ENCODE measurements at places on chromosomes 1 and 21.

GRCh38 chr21:33539616-33540015, 2.3 kb downstream of the GART start:
- no peak for DNase-seq

- DNase-seq: no peak
These were observed 157.6 kb upstream of the SOD1 start for GRCh38 chr21:31501926-31502325.

- no peak for DNase-seq
These were observed 9.5 kb upstream of the DMRTB1 start for GRCh38 chr1:53449693-53450092.

- DNase-seq: no peak
These were observed 1.0 kb downstream of the ZBTB17 start for GRCh38 chr1:15974855-15975254.

GRCh38 chr1:23198373-23198772, 18.9 kb downstream of the HTR1D start:
- DNase-seq: no peak

GRCh38 chr1:66282343-66282852, 251.6 kb upstream of the SGIP1 start:
- DNase-seq: no peak

GRCh38 chr1:33097137-33097611, 16.2 kb downstream of the AZIN2 start:
- no peak for DNase-seq

- DNase-seq: no peak
These were observed 50.4 kb upstream of the SOD1 start for GRCh38 chr21:31609081-31609480.

GRCh38 chr1:198176179-198176578, 19.4 kb downstream of the NEK7 start:
- no peak for DNase-seq

- DNase-seq: no peak
These were observed 80.2 kb upstream of the F3 start for GRCh38 chr1:94621802-94622201.

GRCh38 chr1:20477348-20478056, 8.5 kb downstream of the CAMK2N1 start:
- no peak for DNase-seq

DNA sequence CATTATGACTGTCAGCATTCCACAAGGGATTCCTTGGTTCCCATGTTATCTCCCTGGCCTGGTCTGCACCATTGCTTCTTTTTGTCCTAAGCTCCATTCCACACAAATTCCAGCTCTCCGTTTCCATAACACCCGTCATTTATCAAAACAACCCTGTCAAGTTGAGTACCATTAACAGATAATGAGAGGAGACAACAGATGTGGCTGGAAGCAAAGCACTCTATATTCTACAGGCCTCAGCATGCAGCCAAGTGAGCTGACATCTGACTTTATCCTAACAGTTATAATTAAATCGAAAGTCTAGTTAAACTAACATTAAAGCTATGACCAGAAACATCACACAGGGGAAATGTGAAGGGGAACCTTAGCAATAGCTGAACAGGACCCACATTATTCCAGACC, 110.4 kb downstream of the RERE start:
- DNase-seq: no peak

DNA sequence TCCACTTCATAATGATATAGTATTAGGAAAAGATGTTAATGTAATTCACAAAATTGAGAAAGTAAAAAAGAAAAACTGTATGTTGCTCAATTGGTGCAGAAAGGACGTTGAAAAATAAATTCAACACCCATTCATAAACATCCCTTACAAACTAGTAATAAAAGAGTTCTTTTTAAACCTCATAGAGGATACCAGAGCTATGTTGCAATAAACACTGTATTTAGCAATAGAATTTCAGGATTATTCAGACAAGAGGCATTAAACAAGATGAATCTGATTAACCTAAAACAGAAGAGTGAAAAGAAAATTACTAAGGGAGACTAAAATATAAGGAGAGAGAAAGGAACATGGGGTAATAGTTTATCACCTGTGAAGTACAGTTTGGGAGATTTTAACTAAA, 154.8 kb downstream of the NTPCR start:
- DNase-seq: no peak

DNA sequence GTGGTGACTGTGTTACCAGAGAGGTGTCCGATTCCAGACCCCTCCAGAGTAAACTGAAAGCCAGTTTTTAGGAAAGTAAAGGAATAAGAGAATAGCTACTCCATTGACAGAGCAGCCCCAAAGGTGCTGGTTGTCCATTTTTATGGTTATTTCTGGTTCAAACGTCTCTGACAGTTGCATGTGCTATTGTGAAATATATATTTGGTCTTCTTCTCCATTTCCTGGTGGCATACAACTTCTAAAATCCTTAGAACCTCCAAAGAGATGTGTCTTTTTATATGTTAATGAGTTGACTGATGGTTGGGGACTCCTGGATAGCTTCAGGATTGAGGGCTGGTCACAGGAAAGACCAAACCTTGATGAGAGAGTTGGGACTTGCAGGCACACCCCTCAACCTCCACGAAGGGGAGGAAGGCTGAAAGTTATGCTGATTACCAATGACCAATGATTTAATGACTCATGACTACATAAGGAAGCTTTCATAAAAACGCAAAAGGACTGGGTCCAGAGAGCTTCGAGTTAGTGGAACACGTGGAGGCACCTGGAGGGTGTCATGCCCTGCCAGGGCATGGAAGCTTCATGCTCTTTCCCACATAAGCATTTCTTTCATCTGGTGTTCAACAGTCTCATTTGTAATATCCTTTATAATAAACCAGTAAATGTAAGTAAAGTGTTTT, 100.7 kb downstream of the SLC16A1 start:
- DNase-seq: no peak

Measured in activated CD8-positive, alpha-beta memory T cell treated with anti-CD3 and anti-CD28 coated beads, Interleukin-2, amount 50 U/mL, for 48 hours (primary cell).